ENCODE measurements at places on chromosomes 7 and 10.
A peak's percentile ranks its signal among the peaks of the same experiment; 100 is the strongest.

DNA sequence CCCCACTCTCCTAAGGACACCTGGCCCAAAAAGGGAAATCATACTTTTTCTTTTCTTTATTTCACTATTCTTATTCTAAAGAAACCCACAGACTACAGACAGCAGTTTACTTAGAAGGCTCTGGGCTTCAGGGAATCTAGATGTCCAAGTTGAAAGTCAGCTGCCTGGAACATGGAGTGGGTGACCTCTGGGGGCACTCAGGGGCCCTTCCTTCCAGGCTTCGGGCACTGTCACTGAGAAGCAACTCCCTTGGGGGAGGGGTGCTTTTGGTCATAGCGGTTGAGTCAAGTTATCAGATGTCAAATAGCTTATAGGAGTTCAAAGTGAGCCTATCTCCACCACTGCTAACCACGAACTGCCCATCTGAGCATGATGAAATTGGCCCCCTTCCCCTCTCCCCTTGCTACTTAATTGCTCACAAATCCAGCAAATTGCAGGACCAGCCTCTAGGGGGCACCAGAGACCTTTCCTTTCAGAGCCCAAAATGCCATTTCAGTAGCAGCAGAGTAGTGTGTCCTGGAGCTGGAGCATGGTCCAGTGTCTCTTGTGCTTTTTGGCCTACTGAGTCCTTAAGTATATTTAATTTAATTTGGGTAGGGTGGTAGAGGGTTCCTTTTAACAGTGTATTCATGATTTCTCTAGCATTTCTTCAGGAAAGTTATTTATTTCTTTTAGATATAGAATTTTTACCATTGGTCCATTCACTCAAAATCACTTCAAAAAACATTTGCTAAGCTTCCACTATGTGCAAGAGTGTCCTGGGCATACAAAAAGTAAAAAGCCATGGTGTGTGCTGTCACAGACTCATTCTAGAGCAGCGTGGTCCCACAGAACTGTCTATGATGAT, 463.8 kb downstream of the KCNMA1 start:
- peak; percentile 85 for DNase-seq

GRCh38 chr7:102874166-102874829, 38.5 kb upstream of the LRRC17 start:
- peak; percentile 99 for DNase-seq

DNA sequence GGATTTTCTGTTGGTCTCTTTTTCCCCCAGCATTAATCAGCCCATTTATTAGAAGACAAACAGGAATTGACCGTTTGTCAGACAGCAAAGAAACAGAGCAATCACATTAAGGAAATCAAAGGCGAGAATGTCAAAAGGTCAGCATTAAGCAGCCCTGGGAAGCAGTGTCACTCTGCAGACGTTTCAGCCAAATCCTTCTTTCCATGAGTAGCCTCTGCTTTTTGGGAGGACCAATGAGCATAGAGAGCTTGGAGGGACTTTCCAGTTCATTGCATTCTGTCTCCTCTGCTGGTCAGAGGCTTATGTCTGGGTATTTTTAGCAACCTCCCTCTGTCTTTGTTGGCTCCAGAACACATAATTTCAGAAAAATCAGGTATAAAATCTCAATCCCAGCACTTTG, 481.4 kb downstream of the GALNT17 start:
- peak; percentile 55 for DNase-seq

DNA sequence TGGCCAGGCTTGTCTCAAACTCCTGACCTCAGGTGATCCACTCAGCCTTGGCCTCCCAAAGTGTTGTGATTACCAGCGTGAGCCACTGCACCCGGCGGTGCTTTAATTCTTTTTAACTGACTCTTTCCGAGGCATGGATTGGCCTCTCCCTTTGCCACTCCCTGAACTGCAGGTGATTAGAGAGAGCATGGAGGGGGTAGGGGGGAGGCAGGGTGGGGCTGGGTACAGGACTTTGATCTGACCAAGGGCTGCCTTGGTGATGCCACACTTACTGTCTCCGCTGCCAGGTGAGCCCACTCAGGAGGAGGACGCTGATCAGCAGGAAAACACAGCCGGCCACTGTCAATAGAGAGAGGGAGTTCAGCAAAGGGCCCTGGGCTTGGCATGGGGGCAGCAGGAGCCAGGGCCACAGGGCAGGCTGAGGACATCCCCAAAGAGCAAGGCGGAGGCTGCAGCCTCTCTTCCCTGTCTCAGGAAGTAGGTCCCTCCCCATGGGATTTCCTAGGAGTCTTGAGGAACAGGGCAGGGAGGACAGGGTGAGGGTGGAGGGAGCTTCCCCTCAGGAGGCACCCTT, 40.5 kb upstream of the IL15RA start:
- no peak for DNase-seq

GRCh38 chr7:15457990-15458955, 103.5 kb downstream of the AGMO start:
- DNase-seq = no peak

GRCh38 chr7:159098811-159099655, 45.6 kb downstream of the VIPR2 start:
- DNase-seq = no peak

GRCh38 chr10:66877361-66877760, 48.5 kb upstream of the LRRTM3 start:
- no peak for DNase-seq

DNA sequence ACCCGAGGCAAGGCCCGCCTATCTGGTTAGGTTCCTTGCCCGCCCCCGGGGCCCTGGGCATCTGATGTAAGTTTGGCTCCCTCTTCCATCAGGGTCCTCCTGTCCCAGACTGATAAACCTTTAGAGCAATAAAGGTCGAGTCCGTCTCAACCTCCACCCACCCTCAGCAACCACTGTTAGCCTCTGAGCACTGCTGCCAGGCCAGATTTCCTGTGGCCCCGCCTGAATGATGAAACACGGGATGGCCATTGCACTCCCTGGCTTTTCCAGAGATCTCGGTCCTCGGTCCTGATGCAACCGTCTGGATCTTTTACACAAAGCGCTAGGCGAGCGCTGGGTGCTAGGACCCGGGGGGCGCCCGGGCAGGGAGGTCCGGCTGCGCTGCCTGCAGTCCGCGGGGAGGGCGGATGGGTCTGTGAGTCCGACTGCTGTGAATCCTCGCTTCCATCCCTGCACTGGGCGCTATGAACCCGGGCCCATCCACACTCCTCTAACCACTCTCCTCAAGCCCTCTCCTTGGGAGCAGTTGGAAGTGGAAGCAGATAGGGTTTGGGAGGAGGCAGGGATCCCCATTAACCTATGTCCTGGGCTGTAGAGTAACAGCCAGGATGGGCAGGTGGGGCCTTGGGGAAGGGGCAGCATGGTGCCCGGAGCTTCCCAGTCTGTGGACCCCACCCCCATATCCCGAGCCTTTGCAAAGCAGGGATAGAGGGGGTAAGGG, 875 bp upstream of the DDIT4 start:
- peak; percentile 99 for DNase-seq

DNA sequence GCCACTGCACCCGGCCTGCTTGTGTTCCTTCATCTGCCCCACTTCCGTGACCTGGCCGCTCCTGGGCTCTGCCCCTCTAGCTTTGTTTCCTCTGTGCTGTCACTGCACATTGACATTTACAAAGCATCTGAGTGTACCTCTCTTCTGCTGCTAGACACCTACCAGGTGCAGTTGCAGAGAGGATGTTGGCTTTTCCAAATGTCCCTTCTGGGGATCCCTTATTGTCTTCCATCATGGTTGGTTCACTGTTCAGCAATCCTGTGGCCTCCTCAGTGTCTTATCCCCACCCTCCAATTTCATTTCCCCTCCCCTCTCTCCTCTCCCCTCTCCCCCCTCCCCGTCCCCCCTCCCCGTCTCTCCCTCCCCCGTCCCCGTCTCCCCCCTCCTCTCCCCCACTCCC, 13.8 kb downstream of the VWA2 start:
- DNase-seq = no peak

GRCh38 chr7:20021831-20022230, 195.4 kb downstream of the MACC1 start:
- DNase-seq = no peak

- peak; percentile 87 for DNase-seq
Observed at GRCh38 chr7:99379043-99379577, 4.6 kb downstream of the ARPC1B start.

DNA sequence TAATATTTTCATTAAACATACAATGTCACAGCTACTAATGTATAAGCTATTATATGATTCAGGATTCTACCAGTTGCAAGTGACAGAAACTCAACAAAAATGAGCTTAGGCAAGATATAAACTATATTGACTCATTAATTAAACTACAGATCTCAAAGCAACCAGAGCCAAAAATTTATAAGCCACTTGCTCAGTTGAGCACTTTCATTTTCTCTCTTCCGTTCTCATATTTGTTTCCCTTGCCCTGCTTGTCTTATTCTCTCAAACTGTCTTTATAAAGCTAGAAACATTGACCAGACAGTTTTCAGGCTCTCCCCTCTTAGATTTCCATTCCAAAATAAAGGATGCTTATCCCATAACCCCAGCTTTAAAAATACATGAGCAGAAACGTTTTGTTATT, 60.2 kb upstream of the DGKB start:
- DNase-seq = no peak

GRCh38 chr7:107961405-107961804, 41.6 kb downstream of the LAMB1 start:
- DNase-seq = peak; percentile 50

DNA sequence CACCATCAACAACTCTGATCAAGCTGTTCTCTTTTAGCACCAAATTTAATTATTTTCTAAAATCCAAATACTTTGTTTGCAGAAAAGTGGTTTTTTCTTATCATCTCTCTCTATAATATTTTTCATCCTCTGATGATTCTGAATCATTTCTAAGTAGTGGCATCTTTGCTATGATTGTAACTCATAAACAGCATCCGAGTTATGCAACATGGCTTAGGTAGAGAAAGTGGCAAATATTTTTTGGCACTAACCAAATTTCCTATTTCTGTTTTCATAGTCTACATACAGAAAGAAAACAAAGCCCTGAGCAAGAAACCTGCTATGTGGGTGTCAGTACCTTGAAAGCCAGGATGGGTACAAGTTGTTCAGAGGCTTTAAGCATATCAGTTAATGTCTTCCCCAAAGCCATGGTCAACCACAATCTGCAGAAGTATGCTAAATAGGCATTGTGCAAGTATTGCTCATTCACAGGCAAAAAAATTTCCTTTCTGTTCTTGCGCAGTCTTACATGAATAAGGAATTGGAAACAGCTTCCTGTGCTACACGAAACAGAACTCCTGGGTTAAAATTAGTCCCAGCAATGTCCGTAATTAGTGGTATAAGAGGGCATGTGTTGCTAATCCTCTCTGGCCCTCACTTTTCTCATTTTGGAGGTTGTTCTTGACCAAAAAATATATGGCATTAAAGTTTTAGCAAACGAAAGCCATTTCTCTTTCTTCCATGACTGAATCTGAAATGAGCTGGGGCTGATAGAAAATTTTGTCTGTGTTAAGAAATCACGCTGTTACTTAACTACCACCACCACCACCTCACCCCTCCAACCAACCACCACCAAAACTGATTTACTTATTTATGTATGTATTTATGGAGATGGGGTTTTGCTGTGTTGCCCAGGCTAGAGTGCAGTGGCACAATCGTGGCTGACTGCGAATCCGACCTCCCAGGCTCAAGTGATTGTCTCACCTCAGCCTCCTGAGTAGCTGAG, 325.6 kb upstream of the MAGI2 start:
- peak; percentile 90 for DNase-seq

GRCh38 chr7:149188637-149189259, 6.6 kb upstream of the ZNF282 start:
- DNase-seq = peak; percentile 17

GRCh38 chr10:116848944-116849247, 403 bp upstream of the ENO4 start:
- DNase-seq = no peak

Measured in fibroblast of lung (primary cell).